Stimulated activated CD8-positive, alpha-beta memory T cell treated with anti-CD3 and anti-CD28 coated beads, Interleukin-4, amount 100 ng/mL, for 1 hour (primary cell): ENCODE measurements at places on chromosomes 1 and 21.

DNA sequence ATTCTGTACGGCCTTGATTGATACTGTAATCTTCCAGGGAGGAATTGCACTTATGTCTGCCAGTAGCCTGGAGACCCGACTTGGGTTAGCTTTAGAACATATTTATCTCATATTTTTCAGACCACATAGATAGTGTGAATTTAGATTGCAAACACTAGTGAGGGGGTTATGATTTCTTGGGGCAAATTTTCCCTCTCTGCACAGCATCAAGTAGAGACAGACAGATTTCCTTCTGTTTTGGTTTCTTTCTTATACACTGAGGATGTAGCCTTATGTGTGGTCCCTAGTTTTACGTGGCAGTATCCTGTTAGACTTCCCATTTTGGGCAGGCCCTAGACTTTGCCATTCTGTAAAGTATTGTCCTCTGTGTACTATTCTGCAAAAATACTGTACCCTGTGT, 29.0 kb downstream of the SOAT1 start:
- DNase-seq: no peak

- DNase-seq: no peak
Measured at GRCh38 chr1:53551428-53551995, 92.3 kb downstream of the DMRTB1 start.

GRCh38 chr1:28976248-28976647, 61.9 kb downstream of the EPB41 start:
- DNase-seq: no peak

DNA sequence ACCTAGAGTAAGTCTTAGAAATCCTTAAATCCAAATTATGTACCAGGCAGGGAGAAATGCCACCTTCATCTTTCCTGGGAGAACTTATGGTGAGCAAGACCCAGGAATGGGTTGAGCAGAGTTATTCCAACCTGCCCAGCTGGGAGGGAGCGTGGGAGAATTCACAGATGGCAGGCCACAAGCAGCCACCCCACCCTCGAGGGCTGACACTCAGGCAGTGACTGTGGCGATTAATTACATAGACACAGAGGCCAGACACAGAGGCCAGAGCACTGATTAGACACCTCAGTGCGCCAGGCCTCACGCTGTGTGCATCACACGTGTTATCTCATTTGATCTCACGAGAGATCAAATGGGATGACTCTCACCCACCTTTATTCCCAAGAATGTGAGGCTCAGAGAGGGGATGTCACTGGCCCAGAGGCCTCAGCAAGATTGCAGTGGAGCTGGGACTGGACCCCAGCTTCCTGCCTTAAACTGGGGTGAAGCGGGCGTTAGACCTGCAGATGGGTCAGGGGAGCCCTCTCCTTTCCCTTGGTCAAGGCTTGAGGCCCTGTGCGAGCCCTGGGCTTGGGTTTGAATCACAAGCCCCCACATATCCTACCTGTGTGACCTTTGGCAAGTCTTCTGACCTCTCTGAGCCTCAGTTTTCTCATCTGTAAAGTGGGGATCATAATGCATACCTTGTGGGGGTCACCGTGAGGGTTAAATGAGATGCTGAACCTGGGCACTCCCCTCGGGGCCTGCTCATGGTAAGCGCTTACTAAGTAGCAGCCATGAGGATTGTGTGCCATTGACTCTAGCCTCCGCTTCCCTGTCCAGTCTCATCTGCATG, 28.8 kb upstream of the PADI4 start:
- no peak for DNase-seq
